Fibroblast of gingiva (primary cell): ENCODE measurements at places on chromosomes 7 and 10.

DNA sequence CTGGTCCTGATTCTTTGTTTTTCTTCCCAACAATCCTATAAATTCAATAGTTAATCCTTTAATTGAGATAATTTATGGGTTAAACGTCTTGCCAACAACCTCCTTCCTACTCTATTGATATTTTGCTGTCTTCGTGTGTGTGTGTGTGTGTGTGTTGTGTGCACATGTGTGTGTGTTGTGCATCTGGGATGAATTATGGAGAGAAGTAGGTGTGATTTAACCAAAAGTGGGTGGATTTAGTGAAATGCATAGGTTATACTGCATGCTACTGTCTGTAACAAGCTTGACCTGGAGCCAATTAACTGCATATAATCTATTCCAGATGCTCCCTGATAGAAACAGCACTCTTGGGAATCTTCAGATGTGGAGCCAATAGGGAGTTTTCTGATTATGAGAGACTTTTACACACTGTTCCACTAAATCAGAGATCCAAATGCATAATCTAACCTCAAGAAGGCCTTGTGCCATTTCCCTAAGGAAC, 61.2 kb downstream of the SEMA3D start:
- DNase-seq = peak; percentile 24

DNA sequence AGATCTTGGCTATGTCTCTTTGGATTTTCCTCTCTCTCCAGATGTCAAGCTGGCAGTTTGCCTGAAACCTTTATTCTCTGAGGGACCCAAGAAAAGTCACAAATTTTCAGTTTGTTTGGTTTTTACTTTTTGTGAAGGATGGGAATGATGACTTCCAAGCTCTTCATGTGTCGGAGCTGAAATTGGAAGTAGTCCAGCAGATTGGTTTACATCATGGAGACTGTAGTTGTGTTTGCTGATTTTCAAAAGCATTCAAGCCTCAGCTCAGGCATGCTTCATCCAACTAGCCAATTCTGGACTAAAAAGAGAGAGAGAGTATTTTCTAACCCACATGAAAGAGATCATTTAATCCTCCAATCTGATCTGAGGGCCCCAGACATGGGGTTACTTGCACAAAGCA, 326.2 kb upstream of the AUTS2 start:
- no peak for DNase-seq

DNA sequence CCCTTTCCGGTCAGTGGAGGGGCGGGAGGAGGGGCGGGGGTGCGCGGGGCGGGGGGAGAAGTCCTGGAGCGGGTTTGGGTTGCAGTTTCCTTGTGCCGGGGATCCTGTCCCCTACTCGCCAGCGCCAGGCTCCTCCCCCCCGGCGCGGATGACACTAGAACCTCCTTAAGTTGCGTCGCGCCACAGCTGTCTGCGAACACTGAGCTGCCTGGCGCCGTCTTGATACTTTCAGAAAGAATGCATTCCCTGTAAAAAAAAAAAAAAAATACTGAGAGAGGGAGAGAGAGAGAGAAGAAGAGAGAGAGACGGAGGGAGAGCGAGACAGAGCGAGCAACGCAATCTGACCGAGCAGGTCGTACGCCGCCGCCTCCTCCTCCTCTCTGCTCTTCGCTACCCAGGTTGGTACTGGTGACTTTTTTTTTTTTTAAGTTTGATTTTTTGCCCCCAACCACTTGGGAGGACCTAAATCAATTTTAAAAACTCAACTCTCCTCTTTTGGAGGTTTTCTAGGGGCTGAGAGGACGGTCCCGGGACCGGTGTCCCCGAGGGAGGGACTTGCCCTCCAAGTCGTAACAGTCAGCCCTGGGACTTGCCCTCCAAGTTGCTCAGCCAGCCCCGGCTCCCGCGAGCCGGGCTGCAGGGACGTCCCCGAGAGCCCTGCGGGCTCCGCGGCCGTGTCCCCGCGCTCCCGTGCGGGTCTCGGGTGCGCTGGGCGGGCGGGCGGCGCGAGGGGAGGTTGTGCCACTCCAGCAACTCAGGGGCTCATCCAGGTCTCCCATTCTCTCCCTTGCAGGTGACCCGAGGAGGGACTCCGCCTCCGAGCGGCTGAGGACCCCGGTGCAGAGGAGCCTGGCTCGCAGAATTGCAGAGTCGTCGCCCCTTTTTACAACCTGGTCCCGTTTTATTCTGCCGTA, at the start of gene GATA3:
Gene GATA3, plus strand, starts transcription at position 195 of the 914 bp plus-strand sequence. CDS start 968 bp downstream, outside the sequence.
- DNase-seq = peak; percentile 29

DNA sequence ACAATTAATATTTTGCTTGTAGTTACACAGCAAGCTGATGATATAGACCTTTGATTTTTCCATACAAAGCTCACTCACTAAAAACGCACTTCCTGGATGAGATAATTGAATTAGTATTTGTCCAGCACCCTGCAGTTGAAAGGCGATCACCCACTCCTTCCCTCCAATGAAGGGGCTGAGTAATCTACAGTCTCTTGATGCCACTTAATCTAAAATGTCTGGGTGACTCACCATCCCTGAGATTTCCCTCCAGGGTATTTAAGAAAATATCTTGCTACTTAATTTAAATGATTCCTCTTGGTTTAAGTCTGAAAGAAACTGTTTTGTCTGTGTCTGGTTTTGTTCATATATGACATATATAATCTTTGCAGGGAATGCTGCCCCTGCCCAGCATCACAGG, 515.3 kb downstream of the GRID1 start:
- no peak for DNase-seq

- no peak for DNase-seq
Measured at GRCh38 chr10:82943142-82943541, 1068.1 kb downstream of the NRG3 start.

DNA sequence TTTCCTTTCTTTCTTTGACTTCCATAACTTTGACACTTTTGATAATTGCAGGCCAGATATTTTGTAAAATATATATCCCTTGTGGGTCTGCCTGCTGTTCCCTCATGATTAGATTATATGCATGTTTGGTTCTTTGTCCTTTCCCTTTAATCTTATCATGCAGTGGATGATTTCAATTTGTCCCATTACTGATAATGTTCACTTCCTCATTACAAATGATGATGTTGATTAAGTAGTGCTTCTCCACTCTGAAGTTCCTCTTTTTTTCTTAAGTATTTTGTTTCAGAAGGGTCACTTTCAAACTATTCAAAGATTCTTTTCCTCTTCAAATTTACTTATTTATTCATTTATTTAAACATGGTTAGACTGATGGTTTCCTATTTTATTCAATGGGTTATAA, 898.1 kb downstream of the XPNPEP1 start:
- DNase-seq = no peak

GRCh38 chr7:84949067-84949466, 237.8 kb downstream of the SEMA3D start:
- no peak for DNase-seq

GRCh38 chr10:26216585-26217395, at the start of gene GAD2:
GAD2 (plus strand) TSS chr10:26216774; CDS start chr10:26216810, 36 bp downstream.
- DNase-seq = no peak

- DNase-seq = no peak
Measured at GRCh38 chr10:116973946-116974455, 31.0 kb downstream of the SHTN1 start.

GRCh38 chr10:7610026-7610425, 56.7 kb downstream of the ITIH5 start:
- no peak for DNase-seq

DNA sequence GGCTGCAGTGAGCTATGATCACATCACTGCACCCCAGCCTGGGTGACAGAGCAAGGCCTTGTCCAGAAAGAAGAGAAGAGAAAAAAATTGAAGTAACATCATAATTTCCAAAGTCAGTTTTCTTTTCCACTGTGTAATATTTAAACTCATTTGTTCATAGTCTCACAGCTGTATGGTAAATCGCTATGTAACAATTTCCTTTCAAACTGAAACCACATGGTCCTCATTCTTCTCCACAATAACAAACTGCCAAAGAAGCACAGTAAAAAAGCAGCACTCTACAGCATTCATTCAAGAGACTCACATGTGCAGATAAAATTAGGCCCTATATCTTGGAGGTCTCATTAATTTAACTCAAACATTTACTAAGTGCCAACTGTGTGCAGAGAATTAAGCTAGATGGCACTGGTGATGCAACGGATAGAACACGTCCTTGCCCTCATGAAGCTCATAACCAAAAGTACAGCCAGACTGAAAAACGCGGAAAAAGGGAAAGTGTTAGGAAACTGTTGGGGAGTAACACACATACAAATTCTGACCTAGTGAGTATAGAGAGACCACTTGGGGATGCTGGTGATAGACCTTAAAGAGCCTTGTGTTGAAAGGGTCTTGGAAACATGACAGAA, 174.0 kb upstream of the KCTD7 start:
- no peak for DNase-seq

DNA sequence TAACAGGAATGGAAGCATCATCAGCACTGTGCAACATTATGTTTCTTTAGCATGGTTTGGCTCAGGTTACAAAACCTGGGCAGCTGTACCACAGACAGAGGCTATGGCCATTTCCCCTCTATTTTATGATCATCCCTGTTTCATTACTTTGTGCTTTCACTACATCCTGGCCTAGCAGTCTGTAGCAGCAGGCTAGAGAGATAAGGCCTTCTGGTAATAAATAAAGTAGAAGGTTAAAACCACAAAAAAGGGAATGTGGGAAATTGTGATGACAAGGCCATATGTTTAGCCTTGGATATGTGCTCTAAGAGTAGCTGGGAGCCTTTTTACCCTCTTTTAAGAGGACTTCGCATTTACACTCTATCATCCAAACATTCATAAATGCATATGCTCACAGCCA, 266.2 kb upstream of the PHF14 start:
- no peak for DNase-seq

DNA sequence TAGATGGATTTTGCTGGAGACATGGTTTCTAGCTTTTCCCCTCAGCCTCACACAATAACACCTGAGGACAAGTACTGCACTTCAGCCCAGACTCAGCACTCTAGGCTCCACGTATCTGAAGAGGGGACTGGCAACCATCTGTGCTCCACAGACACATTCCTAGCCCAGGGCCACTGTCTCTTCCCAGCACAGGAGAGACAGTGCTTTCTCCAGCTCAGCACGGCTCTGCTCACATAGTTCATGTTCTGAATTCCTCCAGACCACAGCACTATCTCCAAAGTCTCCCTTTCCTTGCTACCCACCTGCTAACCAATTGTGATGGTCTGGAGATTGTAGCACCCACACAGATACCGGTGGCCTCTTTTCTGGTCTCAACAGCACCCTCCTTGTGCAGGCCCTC, 114.5 kb downstream of the HTR7 start:
- no peak for DNase-seq

- no peak for DNase-seq
Measured at GRCh38 chr10:131655101-131655849, 245.5 kb upstream of the PPP2R2D start.

DNA sequence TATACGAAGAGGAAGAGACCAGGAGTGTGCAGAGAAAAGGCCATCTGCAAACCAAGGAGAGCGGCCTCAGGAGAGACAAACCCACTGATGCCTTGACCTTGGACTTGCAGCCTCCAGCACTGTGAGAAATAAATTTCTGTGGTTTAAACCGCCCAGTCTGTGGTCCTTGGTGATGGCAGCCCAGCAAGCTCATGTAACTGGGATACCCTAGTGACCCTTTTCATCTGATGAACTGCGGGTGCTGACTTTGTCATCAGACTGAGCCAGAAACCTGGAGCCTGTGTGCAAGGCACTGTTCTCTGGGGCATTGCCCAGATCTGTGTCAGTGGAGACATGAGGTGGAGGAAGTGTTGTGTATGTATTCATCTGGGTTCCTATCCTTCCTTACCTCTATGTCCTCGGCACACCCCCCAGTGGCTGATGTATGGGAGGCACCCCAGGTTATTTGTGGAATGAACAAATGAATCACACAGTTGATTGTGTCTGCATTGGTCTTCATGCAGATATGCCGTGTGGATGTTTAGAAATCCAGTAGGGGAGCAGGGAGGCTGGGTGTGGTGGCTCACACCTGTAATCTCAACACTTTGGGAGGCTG, 64.5 kb upstream of the BTBD16 start:
- no peak for DNase-seq

- peak; percentile 90 for DNase-seq
Measured at GRCh38 chr7:141649865-141650634, 51.9 kb downstream of the DENND11 start.

DNA sequence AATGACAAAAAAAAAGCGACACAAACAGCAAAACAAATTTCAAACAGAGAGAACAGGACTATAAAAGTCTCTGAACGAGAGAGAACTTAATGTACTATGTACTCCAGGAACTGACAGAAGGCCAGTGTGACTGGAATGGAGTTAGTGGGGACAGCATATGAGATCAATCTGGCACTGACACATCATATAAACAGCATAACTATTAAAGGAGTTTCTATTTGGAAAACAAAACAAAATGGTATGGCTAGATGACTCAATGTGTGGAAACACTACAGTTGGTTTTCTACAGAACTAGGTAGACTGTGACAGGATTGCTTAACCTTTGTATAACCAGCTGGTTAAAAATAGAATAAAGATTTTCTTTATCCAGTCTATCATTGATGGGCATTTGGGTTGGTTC, 232.9 kb upstream of the KAT6B start:
- DNase-seq = peak; percentile 95

DNA sequence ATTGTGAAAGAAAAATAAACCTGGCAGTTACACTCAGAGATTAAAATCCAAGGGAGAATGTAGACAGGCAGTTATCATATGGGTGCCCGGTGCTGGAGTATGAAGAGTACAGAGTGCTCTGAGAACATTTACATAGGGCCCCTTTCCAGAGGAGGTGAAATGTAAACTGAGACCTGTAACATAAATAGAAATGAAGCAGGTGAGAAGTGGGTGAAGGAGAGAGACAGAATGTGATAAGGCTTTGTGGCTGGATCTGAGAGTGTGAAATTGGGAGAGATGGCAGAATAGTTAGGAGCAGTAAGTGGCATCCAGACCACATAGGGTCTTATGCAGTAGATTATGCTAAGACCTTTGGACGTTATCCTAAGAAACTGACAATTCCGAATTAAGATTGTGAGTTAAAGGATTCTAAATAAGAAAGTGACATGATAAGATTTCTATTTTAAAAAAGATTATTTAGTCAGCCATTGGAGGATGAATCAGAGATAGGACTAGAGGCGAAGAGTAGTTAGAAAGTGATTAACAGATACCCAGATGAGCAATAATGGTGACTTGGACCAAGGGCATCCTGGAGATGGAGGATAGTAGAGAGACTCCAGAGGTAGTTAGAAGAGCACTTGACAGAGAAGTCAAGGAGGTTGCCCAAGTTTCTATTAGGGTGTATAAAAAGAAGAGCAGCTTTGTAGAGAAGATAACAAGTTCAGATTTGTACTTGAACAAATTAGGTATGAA, 36.7 kb downstream of the DNAH11 start:
- DNase-seq = no peak

GRCh38 chr10:50625649-50626132, 1.9 kb upstream of the SGMS1 start:
- DNase-seq = no peak

GRCh38 chr10:128274938-128275337, 148.7 kb upstream of the MKI67 start:
- DNase-seq = no peak
